NCI-H2081 (cell line): ENCODE measurements at places on chromosomes 7 and 10.

DNA sequence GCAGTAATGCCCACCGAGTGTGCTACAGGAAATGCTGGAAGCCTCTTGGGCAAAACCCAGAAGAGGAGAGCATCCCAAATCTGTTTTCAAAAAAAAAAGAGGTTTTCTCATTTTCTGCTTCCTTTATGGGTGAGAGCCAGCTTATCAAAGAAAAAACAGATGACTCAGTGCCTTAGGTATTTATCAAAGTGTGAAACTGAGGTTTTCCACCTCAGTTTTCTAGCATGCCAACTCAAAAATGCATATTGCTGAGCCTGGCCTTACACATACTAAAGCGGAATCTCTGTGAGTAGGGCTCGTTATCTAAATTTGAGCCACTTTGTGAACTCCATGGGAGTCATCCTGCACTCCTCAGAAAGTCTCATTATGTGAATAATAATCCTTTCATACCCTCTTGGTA, 705.1 kb downstream of the SUGCT start:
- DNase-seq = no peak

DNA sequence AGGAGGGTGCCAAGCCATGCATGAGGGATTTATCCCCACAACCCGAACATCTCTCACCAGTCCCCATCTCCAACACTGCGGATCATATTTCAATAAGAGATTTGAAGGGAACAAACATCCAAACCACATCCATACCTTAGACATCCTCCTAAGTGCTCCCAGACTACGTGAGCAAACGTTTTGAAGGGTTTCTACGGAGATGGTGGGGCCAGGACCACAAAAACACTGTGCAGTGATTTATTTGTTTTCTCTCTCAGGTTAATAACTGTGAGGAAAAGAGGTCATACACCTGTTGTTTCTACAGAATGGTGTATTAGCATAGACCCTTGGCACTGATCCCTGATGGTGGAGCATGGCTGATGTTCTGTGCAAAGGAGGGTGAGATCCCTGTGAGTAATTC, 277.8 kb downstream of the FRMD4A start:
- no peak for DNase-seq

DNA sequence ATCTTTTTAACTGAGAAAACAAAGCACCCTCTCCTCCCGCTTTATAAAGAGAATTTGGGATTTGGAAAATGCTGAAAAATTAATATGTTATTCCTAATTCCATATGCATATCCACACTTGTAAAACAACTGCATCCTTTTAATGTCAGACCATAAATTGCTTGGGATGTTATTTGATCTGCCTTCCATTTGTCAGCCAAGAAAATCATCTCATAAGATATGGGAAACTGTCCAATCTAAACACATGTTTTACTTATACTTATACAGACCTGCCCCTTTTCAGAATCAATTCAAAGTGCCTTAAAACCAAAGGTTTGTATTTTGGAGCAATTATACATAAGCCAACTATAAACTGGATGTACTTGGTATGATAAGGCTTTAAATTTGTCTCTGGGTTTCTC, 595.5 kb upstream of the PFKP start:
- DNase-seq = no peak

- DNase-seq = no peak
Measured at GRCh38 chr7:69625238-69625637, 27.0 kb downstream of the AUTS2 start.

DNA sequence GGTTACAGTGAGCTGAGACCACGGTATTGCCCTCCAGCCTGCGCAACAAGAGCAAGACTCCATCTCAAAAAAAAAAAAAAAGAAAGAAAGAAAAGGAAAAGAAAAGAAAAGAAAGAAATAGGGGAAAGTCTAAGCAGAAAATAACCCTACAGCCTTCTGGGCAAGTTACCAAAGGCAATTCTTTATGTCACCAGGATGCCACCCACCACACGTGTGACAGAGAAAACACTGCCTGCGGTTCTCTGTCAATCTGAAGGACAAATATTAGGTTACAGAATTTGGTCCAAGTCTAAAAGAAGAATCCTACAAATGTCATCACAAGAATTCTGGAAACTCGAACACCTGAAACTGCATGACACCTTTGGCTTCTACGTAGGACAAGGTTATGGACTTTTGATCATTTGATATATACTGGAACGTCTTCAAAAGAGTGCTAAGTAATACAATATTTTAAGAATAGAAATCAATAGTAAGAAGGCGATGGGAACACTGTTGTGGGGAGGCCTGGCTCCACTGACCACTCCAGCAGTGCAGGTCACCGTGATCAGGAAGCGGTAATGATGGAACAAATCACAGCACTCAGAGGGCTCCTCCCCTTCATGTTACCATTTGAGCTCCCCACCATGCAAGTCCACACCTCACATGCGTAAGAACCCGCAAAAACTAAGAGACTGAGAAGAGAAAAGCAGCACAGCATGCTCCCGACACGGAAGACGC, 75.8 kb downstream of the MAD1L1 start:
- DNase-seq = no peak

DNA sequence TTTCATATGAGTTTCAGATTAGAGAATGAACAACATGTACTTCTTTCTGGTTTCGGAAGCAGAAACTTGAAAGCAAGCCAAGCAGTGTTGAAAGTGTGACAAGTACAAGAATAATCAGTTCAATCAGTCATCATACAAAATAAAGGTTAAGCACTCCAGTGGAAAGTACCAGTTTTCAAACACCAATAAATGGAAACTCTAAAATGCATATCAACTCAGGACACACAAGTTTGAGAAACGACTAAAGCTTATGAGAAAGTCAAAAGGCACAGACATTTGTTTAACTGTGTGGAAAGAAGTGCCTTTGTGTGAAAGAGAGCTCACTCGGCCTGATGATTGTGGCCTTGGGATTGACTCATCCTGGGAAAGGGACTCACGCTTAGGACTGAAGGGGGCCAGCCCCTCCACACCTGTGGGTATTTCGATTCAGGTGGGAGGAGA, 60.6 kb upstream of the AKR1C1 start:
- no peak for DNase-seq

DNA sequence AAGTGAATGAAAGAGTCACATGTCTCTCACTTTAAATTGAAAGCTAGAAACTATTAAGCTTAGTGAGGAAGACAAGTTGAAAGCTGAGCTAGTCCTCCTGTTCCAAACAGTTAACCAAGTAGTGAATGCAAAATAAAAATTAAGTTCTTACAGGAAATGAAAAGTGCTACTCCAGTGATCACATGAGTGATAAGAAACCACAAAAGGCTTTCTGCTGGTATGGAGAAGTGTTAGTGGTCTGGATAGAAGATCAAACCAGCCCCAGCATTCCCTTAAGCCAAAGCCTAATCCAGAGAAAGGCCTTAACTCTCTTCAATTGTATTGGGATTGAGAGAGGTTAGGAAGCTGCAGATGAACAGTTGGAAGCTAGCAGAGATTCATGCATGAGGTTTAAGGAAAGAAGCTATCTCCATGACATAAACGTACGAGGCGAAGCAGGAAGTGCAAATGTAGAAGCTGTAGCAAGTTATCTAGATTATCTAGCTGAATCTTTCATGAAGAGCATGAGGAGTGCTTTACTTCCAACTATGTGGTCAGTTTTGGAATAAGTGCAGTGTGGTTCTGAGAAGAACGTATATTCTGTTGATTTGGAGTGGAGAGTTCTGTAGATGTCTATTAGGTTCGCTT, 261.6 kb downstream of the MDFIC start:
- no peak for DNase-seq

GRCh38 chr7:79615871-79616640, 162.6 kb upstream of the MAGI2 start:
- no peak for DNase-seq

GRCh38 chr10:79185067-79185774, 116.5 kb downstream of the ZMIZ1 start:
- DNase-seq = no peak

- no peak for DNase-seq
Measured at GRCh38 chr10:117663750-117664149, 121.2 kb downstream of the EMX2 start.

DNA sequence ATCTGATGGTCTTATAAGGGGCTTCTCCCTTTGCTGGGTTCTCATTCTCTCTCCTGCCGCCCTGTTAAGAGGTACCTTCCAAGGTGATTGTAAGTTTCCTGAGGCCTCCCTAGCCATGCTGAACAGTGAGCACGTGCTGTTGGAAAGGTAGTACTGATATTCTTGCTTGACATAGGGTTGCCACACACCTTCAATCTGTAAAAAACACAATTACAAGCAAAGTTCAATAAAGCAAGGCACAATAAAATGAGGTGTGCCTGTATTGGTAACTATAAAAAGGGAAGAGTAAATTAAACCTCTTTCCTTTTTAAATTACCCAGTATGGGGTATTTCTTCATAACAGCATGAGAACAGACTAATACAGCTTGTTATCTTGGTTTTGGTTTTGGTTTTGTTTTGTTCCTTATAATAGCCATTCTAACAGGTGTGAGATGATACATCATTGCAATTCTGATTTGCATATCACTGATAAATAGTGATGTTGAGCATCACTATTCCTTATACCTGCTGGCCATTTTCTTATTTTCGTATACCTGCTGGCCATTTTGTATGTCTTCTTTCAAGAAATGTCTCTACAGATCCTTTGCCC, 164.9 kb upstream of the TRIM24 start:
- no peak for DNase-seq

DNA sequence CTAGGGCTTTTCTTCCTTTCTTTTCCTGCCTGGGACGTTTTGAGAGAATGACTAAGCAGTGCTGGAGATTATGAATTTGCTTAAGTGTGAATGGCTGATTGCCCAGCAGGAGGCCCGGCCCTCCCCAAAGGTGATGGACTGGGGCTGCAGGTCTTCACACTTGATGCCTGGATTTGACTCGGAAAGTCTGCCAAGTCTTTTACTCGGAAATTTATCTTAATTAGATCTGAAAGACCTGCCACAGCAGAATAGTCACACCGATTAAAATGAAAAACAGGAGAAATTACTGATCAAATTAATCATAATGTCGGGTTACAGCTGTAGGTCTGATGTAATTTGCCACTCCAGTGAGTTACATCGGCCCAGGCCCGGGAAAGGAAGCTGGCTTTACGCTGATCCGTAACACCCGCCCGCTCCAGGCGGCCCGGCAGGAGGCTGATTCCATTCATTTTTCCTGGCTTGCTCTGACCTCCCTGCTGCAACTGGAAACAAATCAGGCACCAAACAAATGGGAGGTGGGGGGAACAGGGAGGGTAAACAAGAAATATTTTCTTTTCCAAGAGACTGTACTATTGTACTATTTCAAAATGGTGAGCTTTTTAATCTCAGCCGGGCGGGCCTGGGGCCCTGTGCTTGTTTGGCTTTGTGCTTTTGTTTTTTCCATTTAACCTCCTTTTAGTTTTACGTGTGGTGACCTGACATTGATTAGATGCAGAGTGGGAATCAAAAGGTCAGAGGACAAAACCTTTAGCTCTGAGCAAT, 212.4 kb upstream of the YAE1 start:
- peak; percentile 82 for DNase-seq

DNA sequence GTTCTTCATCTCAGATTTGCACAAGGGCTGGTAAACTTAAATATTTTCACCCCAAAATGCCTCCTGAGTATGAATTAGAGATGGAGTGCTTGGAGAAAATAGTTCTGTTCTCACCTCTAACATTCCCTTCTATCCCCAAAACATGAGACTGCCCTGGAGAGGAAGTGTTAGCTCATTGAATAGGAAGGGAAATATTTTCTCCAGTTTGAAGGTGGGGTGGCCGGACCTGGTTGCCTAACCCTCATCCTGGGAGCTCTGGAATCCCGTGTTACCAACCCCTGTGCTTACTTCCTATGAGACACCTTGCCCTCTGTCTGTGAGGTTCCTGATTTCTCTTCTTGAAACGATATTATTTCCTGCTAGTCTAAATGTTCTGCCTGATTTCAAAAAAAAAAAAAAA, 779 bp downstream of the IFIT2 start:
- no peak for DNase-seq

DNA sequence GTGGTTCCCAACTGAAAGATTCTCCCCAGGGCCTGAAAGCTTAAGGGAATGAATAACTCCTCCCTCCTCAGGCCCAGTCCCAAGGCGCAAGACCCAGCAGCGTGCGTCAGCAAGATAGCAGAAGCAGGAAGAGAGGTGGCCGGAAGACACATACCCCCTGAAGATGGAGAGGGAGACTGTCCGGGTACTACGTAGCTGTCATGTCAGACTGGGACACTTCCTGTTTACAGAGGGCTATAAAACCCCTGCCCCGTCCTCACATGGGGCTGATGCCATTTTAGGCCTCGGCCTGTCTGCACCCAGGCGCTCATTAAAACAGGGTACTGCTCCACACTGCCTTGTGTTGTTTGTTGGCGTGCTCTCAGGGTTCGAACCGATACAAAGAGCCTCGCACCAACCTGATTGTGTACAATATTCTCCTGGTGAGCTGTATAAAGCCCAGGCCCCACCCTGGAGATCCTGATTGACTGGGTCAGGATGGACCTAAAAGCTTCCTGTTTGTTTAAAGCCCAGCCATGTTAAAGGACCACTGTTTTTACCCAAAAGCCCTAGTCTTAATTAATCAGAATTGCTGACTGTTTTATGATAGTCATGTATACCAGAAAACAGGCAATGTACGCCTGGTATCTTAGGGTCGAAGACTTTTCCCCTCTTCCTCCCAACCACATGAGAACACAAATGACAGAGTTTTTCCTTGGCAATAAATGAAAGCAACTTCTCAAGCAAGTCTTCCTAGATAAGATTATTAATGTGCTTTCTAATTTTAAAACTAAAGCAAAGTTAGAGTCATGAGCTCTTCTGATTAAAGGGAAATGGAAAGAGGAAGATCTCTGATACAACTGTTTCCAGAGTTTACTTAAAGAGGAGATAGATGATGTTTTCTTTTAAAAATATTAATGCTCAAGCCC, 251.5 kb downstream of the DOCK4 start:
- no peak for DNase-seq

DNA sequence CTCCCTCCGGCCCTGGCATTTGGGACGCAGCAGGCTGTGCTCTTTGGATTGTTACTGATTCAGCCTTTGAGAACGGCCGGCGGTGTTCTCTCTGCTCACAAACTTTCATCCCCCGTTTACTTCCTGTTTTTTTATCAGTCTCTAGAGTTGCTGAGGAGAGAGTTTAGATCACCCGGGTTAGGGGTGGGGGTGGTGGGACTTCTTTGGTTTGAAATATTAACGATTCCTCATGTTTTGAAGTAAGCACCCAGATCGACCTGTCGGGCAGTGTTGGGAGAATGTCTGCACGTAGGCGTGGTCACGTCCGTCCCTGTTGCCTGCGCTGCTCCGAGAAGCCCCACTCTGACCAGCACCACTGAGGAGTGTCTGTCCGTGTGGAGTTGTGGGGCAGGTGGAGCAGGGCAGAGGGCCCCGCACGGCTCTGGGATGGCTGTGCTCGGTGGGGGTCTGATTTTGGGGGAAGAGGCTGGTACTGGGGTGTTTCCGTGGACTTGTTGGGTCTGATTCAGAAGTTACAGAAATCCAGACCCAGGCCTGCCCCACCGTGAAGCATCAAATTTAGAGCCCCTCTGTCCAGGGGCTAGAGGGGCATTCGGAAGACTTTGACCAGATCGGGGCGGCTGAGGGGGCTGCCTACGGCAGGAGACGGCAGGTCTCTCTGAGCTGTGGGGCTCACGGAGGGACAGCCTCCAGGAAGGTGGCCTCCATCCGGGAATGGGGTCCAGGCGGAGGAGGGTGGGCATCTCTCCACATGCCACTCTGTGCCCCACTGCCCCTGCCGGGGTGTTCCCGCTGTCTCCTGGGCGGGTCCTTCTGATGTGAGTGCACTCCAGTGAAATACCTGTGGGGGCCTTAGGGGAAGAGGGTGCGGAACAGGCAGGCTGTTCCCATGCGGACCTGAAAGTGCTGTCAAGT, 7.4 kb downstream of the INPP5A start:
- DNase-seq = no peak
